ENCODE measurements at places on chromosomes 13 and 19.

- DNase-seq: no peak
These were observed 690.8 kb upstream of the ARGLU1 start for GRCh38 chr13:107258599-107259187.

GRCh38 chr19:49590971-49591730 is at the start of gene PRR12:
TSS of gene PRR12 (plus strand) at chr19:49591182. CDS start at chr19:49591655, 473 bp downstream.
- DNase-seq: no peak

- DNase-seq: no peak
These were observed 46.9 kb upstream of the UBE2L5 start for GRCh38 chr13:30375265-30375835.

GRCh38 chr19:15276620-15277215 is 44.5 kb upstream of the EPHX3 start:
- DNase-seq: no peak
